ENCODE measurements at places on chromosomes 5 and 9. TPM values are rescaled to one million over a fixed set of nuclear protein-coding genes. Genes with fewer than 3 reads are reported as not detected.

Gene TMEM215
- not detected for total RNA-seq

Gene RORB
- not detected for total RNA-seq

Gene CD180
- not detected for total RNA-seq

Gene SCGB3A2
- total RNA-seq, result not detected

Gene PCDHGA7
- 0.11 TPM for total RNA-seq

Gene GADD45G
- 1.0 TPM for total RNA-seq

Gene IFNE
- not detected for total RNA-seq

Gene PCDHA1
- total RNA-seq, result not detected

DNA sequence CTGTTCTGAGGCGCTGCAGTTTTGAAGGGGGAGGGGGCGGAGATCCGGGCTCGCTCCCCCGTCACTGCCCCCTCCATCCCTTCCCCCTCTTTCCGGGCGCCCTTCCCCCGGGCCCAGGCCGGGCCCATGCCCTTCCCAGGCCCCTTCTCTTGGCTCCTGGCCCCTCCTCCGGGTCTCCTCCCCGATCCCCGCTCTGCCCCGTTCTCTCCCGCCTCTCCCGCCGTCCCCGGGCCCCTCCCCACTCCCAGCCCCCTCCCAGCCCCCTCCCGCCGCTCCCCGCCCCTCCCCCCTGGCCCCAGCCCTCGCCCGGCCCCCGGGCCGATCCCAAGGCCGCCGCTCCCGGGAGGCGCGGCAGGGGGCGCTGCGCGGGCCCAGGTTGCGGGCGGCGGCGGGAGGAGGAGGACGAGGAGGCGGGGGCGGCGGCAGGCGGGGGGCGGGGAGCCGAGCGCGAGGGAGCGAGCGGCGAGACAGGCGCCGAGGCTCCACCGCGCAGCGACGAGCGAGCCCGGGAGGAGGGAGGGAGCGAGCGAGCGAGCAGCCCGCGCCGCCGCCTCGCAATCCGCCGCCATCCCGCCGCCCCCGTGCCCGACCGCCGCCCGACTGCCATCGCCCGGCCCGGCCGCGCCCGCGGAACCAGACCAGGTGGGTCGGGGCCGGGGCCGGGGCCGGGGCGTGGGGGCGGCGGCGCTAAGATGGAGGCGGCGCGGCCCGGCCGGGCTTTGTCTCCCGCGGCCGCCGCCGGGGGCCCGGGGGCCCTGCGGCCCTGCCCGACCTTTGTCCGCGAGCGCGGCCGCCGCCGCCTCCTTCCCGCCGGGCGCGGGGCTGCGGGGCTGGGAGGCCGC, at the start of gene PRRC2B:
TSS of gene PRRC2B (plus strand) at position 465 of the 842 bp plus-strand sequence. CDS start 36,059 bp downstream, outside the sequence.
- peaks cover 43% of the 10 kb centered on the region for H3K4me1 ChIP-seq
- H3K27ac ChIP-seq, result peak within 1 kb of the TSS; percentile 96
- H3K4me3 ChIP-seq, result peak within 1 kb of the TSS; percentile 91
- DNase-seq, result peak; percentile 95
- no peaks in the 10 kb centered on the region for H3K36me3 ChIP-seq

DNA sequence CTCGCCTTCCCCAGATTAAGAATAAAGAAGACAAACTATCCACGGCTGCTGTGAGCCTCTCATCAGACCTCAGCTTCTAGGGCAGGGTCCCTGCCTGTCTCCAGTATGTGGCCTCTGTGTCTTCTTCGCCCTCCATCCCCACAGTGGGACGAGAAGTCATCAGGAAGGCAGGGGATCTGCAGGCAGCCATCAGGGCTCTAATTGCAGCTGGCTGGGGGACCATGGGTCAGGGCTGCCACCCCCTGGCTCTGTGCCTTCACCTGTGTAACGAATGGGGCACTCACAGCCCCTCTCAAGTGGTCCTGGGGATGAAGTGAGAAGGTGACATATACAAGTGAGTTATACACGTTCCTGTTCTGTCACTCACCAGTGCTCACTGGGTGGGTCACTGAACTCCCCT, 139.8 kb downstream of the KCNIP1 start:
- no peak overlapping the region for H3K27ac ChIP-seq
- peaks cover 3% of the 10 kb centered on the region for H3K4me1 ChIP-seq
- H3K4me3 ChIP-seq, result no peak overlapping the region
- H3K36me3 ChIP-seq, result no peaks in the 10 kb centered on the region

DNA sequence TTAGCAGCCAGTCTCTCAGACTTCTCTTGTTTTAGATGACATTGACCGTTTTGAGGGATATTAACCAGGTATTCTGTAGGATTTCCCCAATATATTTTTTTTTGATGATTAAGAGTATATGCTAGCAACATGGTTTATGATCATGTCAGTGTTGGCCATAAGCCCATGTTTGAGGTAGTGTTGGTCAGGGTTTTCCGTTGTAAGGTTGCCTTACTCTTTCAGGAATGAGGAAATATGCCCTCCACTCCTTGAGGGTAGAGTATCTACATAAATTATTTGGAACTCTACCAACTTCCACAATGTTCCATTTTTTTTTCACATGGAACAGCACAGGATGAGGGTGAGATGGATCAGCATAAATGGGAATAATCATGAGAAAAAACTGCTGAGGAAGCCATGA, 188.4 kb upstream of the PRDM9 start:
- no peaks in the 10 kb centered on the region for H3K27me3 ChIP-seq
- DNase-seq, result no peak
- H3K4me3 ChIP-seq, result no peak overlapping the region
- H3K27ac ChIP-seq, result no peak overlapping the region
- no peaks in the 10 kb centered on the region for H3K4me1 ChIP-seq

GRCh38 chr5:141779503-141779973, 97.5 kb upstream of the ARAP3 start:
- peaks cover 29% of the 10 kb centered on the region for H3K27me3 ChIP-seq
- H3K27ac ChIP-seq, result no peak overlapping the region
- no peaks in the 10 kb centered on the region for H3K36me3 ChIP-seq
- H3K4me3 ChIP-seq, result no peak overlapping the region
- no peak for DNase-seq
- H3K4me1 ChIP-seq, result no peaks in the 10 kb centered on the region

DNA sequence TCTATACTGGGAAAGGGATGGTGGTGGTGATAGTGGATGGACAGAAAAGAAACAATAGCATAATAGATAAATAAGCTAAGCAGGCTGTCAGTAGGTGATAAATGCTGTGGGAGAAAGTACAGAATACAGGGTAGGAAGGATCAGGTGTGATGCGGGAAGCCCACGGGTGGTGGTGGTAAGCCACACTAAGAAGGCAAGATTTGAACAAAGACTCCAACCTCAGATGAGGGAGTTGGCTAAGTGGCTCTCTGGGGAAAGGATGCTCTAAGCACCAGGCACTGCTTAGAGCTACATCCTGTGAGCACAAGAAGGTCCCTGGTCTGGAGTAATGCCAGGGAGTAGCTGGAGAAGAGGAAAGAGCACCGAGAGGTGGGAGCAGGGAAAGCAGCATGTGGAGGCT, 151.6 kb upstream of the KLF9 start:
- H3K4me3 ChIP-seq, result no peak overlapping the region
- H3K27me3 ChIP-seq, result no peaks in the 10 kb centered on the region
- no peak for DNase-seq
- H3K36me3 ChIP-seq, result no peaks in the 10 kb centered on the region
- H3K27ac ChIP-seq, result peak overlapping the region; percentile 55

- H3K4me1 ChIP-seq, result peaks cover 37% of the 10 kb centered on the region
- no peak for DNase-seq
- peaks cover 2% of the 10 kb centered on the region for H3K36me3 ChIP-seq
- no peak overlapping the region for H3K4me3 ChIP-seq
- no peaks in the 10 kb centered on the region for H3K27me3 ChIP-seq
Measured at GRCh38 chr9:129566563-129567266, 54.2 kb downstream of the C9orf50 start.

GRCh38 chr5:178256746-178257145, 24.1 kb upstream of the PHYKPL start:
- no peaks in the 10 kb centered on the region for H3K4me1 ChIP-seq
- no peaks in the 10 kb centered on the region for H3K36me3 ChIP-seq
- no peak overlapping the region for H3K27ac ChIP-seq

DNA sequence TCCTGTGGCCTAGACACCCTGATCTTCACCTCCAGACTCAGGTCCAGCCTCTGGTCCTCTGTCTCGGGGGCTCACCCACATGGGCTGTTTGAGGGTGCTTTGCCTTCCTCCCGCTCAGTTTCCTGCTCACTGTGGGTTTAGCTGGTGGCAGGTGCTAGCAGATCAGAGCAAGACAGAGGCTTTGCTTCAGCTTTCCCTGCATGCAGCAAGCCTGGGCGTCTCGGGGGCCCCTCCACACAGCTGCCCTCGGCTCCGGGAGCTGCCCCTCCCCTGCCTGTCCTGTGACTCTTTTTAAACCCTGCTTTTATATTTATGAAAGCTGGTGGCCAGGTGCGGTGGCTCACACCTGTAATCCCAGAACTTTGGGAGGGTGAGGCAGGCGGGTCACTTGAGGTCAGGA, 14.6 kb downstream of the MRPL36 start:
- no peaks in the 10 kb centered on the region for H3K36me3 ChIP-seq
- DNase-seq, result no peak
- H3K4me3 ChIP-seq, result no peak overlapping the region
- peaks cover 10% of the 10 kb centered on the region for H3K4me1 ChIP-seq
- peaks cover 5% of the 10 kb centered on the region for H3K27me3 ChIP-seq

GRCh38 chr9:14652729-14653377, 40.4 kb downstream of the ZDHHC21 start:
- peaks cover 47% of the 10 kb centered on the region for H3K36me3 ChIP-seq
- no peaks in the 10 kb centered on the region for H3K27me3 ChIP-seq
- no peak overlapping the region for H3K4me3 ChIP-seq
- DNase-seq, result no peak

GRCh38 chr9:128053560-128053959, 13.6 kb downstream of the NAIF1 start:
- H3K36me3 ChIP-seq, result no peaks in the 10 kb centered on the region
- DNase-seq, result no peak
- no peak overlapping the region for H3K27ac ChIP-seq
- H3K4me3 ChIP-seq, result no peak overlapping the region

GRCh38 chr5:126694403-126694802, 82.5 kb upstream of the LMNB1 start:
- H3K27me3 ChIP-seq, result peaks cover 3% of the 10 kb centered on the region
- H3K36me3 ChIP-seq, result no peaks in the 10 kb centered on the region
- H3K4me3 ChIP-seq, result no peak overlapping the region

- H3K27me3 ChIP-seq, result peaks cover 15% of the 10 kb centered on the region
- no peak overlapping the region for H3K4me3 ChIP-seq
- no peaks in the 10 kb centered on the region for H3K36me3 ChIP-seq
Measured at GRCh38 chr9:130143279-130143893, 28.8 kb upstream of the NCS1 start.

DNA sequence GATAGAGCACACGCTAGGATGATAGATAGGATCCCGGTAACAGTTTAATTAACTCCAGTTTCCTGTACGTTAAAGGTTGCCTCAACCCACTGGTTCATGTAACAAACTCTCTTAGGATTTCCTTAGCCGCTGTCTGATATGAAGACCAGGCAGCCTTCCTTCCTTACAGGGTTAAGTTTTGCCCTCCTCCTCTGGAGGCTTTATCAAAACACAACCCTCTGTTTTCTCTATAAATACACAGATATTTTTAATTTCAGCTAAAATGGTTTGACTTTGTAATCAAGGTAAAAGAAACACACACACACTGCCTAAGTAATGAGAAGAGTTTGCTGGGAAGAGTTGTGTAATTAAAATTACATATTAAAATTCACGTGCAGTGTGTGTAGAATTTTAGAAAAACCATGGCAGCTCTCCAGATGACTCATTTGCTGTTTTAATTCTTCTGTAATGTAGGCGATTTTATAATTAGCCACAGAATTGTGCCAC, 369.8 kb downstream of the CSNK1G3 start:
- peaks cover 21% of the 10 kb centered on the region for H3K4me1 ChIP-seq
- DNase-seq, result no peak
- H3K27me3 ChIP-seq, result no peaks in the 10 kb centered on the region
- peak overlapping the region; percentile 40 for H3K27ac ChIP-seq
- no peaks in the 10 kb centered on the region for H3K36me3 ChIP-seq

DNA sequence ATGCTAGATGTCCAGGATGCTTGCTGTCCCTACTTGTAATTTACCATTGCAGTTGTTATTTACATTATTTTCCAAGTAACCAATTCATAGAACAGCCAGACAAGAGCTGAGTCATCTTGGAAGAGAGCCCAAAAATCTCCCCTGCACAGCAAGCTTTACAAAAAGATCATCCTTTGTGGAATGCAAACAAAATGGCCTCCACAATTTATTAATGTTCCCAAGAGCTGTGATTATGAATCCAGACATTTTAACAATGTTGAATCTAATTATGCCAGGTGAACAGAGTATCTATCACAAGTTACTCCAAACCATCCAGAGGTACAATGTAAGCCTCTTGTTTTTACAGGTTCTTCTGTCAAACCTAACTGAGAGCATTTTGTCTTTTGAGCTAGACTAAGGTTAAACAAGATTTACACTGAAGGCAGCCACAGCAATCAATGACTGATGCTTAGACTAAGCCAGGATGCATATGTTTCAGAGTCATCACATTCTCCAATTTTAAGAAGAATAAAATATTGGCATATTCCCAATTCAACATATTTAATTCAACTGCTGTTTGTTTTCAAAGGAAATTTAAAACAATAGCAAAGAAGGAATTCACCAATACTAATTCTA, 95.3 kb upstream of the SLC12A2 start:
- H3K4me3 ChIP-seq, result no peak overlapping the region
- peak overlapping the region; percentile 90 for H3K27ac ChIP-seq
- no peak for DNase-seq
- H3K27me3 ChIP-seq, result no peaks in the 10 kb centered on the region
- peaks cover 7% of the 10 kb centered on the region for H3K36me3 ChIP-seq

DNA sequence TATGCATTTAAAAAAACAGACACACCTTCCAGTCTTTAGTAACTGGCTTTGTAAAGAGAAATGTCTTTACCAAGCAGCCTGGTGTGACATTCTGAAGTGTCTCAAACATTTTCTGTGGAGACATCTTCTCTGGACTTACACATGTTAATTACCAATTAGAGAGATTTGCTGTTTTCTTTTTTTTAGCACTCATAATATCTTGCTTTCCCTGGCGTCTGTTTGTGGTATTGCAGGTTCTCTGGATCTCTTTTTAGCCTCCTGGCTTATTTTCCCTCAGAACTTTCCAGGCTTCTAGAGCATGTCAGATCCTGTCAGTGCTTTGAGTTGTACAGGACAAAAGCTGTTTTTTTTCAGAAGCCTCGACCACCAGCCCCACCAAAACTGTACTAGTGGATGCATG, 92.5 kb downstream of the MSX2 start:
- H3K4me1 ChIP-seq, result peaks cover 16% of the 10 kb centered on the region
- peaks cover 7% of the 10 kb centered on the region for H3K36me3 ChIP-seq
- no peak overlapping the region for H3K27ac ChIP-seq
- H3K4me3 ChIP-seq, result no peak overlapping the region

DNA sequence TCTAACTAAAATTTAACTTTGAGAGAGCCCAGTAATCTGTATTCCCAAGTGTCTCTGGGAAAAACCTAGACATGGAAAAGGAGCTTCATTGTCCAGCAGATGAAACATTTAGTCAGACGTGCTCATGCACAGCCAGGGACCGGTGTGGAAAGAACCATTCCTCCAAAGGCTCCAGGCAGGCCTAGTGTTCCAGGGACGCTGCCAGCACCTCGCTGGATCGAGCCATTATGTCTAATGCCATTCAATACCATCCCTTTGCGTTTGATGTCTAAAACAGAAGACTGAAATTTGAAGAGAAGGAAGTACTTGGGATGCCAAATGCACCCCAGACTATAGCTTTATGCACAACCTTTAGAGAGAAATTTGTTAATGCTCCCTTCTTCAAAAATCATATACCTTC, 1.4 kb upstream of the CHSY3 start:
- H3K4me3 ChIP-seq, result peak overlapping the region; percentile 5
- no peaks in the 10 kb centered on the region for H3K36me3 ChIP-seq
